HCT116 (cell line): ENCODE measurements at places on chromosomes 7 and 10. TPM values are rescaled to one million over a fixed set of nuclear protein-coding genes. Genes with fewer than 3 reads are reported as not detected.

- H3K27ac ChIP-seq, result no peak overlapping the region
- H3K4me3 ChIP-seq, result no peak overlapping the region
- no peak for DNase-seq
- peaks cover 12% of the 10 kb centered on the region; the same call in 1 of the 2 replicates for H3K27me3 ChIP-seq
- no peaks in the 10 kb centered on the region for H3K36me3 ChIP-seq
Observed at GRCh38 chr7:142313528-142313927, 55.7 kb upstream of the PRSS58 start.

DNA sequence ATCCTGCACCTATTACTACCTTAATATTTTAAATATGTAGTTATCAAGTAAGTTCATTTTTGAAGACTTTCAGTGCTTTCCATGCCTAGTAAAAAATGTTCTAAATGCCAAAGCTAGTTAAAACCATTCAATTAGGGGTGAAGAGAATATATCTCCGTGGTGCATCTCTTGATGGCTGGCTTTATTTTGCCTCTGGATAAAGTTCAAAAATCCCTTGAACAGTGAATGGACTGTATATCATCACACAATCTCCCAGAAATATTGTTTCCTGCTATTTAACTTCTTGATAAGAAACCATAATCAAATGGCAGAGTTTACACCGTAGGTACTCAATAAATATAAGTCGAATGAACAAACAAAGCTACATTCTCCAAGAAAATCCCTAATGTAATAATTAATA, 1113.0 kb upstream of the C7orf33 start:
- no peak for DNase-seq
- no peak overlapping the region for H3K27ac ChIP-seq
- H3K36me3 ChIP-seq, result no peaks in the 10 kb centered on the region
- H3K4me1 ChIP-seq, result no peaks in the 10 kb centered on the region
- no peak overlapping the region for H3K4me3 ChIP-seq

- no peaks in the 10 kb centered on the region for H3K36me3 ChIP-seq
- no peak overlapping the region for H3K4me3 ChIP-seq
- H3K27me3 ChIP-seq, result no peaks in the 10 kb centered on the region
- H3K27ac ChIP-seq, result no peak overlapping the region
- no peak for DNase-seq
Observed at GRCh38 chr10:4303045-4303444, 518.0 kb upstream of the KLF6 start.

DNA sequence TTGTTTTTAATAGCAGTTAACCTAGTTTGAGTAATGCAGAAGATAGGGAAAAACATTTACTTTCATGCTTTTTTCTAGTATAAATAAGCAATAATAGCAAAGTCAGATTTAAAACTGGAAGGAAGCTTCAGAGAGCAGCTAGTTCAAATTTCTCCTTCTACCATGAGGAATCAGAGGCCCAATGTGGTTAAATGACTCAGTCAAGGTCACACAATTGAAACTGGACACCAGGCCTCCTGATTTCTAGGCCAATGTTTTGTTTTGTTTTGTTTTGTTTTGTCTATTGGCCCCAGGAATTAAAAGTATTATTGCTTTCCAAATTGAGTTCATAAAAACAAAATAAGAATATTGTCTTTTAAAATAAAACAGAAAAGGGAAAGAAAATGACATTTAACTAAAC, 122.3 kb downstream of the TRIL start:
- no peak overlapping the region for H3K4me3 ChIP-seq
- peaks cover 4% of the 10 kb centered on the region; the same call in 1 of the 2 replicates for H3K4me1 ChIP-seq
- H3K36me3 ChIP-seq, result no peaks in the 10 kb centered on the region
- no peak for DNase-seq
- H3K27ac ChIP-seq, result no peak overlapping the region

GRCh38 chr10:121310151-121310711, 288.0 kb downstream of the FGFR2 start:
- DNase-seq, result no peak
- no peaks in the 10 kb centered on the region for H3K36me3 ChIP-seq
- H3K4me3 ChIP-seq, result no peak overlapping the region
- H3K27ac ChIP-seq, result no peak overlapping the region
- H3K4me1 ChIP-seq, result no peaks in the 10 kb centered on the region
- no peaks in the 10 kb centered on the region for H3K27me3 ChIP-seq

FOXI2 gene
- total RNA-seq, result not detected

SLC18A3 gene
- total RNA-seq, result not detected

CADPS2 gene
- 7.5 TPM for total RNA-seq

CHN2 gene
- total RNA-seq, result 2.1 TPM
